ENCODE measurements at places on chromosomes 7 and 10.

DNA sequence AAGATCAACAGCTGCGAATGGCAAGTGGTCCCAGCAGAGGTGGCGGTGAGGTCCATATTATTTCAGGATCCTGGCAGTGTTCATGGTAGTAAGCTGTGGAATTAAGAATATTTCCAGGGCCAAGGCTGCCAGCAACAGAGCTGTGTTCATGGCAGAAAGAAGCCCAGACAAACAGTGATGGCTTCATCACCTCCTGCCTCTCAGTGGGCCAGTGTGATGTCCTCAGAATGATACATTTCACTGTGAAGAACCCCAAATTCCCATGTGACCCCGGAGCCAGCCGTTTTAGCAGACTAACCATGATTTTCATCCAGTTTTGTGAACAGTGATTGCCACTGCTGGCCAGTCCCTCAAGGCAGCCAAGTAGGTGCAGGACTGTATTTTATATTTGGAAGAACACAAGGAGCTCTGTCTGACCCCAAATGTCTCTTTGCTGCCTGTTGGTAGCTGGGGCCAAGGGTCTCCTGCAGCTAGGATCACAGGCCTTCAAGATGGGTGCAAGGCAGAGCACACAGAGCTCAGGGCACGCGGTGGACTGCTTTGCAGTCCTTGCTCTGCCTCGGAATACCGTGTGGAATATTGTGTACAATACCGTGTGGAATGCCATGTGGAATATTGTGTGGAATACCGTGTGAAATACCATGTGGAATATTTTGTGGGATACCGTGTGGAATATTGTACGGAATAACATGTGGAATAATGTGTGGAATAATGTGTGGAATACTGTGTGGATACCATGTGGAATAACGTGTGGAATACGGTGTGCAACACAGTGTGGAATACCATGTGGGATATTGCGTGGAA, 132.3 kb upstream of the CHST15 start:
- no peak for DNase-seq

GRCh38 chr7:36764929-36765328, 40.6 kb upstream of the AOAH start:
- DNase-seq, result no peak

DNA sequence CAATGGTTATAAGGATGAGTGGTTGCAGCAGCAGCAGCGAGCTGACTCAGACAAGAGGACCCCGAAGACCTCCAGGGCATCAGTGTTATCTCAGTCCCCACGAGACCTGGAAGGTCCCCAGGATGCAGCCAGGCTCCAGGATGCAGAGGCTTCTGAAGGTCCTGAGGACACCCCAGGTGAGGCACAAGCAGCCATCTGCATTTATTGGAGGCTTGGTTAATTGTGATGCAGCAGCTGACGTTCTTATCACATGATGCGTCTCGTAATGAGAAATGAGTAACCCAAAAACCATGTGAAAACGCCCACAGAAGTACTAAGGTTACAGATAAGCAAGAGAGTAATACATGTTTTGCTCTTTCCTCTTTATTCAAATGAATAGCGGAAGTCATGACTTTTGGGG, 17.4 kb downstream of the C7orf57 start:
- DNase-seq, result no peak

- DNase-seq, result no peak
Measured at GRCh38 chr7:154832557-154833138, 170.3 kb downstream of the PAXIP1 start.

DNA sequence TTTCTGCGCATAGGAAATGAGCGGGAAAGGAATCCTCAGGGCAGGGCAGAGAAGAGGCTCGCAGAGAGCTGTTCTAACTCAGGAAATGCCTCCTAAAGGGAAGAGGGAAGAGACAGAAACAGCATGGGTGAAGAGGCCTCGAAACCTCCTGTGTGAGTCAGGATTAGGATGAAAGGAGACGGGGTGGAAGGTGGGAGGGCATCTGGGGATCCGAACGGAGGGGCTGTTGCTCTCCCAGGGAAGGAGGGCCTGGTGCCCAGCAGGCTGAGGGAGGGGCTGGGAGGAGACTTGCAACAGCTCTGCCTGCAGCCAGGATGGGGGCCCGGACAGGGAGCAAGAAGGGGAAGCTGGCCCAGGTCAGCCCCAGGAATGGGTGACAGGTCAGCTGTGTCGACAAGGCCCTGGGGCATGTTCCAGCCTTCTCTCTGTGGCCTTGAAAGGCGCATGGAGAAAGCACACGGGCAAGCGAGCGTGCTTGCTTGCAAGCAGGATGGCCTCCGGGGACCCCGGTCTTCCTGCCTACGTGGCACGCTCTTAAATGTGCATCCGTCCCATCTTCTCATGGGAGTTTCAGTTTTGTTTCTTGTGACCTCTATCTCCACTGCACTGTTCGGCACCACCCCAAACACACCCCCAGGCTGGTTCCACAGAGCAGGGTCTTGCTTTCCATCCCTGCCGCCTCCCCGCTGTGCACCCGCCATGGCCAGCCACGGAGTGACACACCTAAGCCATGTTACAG, 63.5 kb downstream of the HIPK2 start:
- DNase-seq, result no peak

DNA sequence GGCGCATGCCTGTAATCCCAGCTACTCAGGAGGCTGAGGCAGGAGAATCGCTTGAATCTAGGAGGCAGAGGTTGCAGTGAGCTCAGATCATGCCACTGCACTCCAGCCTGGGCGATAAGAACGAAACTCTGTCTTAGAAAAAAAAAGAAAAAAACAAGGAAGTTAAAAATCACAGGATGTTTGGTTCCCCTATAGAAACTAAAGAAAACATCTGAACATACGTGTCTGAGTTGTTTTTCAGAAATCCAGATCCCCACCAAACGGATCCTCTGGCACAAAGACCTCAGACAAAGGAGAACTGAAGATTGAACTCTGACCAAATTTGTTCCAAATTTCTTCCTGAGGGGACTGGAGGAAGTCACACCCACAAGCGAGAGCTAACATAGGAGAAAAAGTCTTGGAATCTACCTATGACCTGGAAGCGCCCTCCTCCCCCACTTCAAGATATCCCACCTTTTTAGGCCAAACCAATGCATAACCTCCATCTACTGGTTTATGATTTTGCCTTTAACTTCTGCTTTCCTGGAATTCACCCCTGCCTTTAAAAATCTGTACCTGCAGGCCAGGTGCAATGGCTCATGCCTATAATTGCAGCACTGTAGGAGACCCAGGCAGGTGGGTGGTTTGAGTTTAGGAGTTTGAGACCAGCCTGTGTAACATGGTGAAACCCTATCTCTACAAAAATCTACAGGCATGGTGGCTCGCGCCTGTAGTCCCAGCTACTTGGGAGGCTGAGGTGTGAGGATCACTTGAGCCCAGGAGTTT, 19.7 kb upstream of the SIRT1 start:
- no peak for DNase-seq

GRCh38 chr10:34687434-34688210, 127.5 kb downstream of the PARD3 start:
- no peak for DNase-seq

GRCh38 chr10:116469437-116469836, 41.8 kb downstream of the PNLIPRP3 start:
- DNase-seq, result no peak

GRCh38 chr10:86795353-86795752, 38.9 kb downstream of the BMPR1A start:
- no peak for DNase-seq
